ENCODE measurements at places on chromosomes 1 and 21.

GRCh38 chr21:37082375-37082774 is 9.3 kb downstream of the TTC3 start:
- DNase-seq = no peak

DNA sequence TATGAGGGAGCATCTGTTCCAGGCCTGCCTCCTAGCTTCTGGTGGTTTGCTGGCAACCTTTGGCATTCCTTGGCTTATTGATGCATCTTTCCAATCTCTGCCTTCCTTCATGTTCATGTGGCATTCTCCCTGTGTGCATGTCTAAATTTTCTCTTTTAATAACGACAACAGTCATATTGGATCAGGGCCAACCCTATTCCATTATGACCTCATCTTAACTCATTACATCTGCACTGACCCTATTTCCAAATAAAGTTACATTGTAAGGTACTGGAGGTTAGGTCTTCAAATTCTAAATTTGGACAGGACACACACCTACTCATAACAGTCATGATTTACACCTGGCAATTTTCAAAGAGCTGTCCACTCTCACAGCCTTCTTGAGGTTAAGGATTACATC is 117.2 kb upstream of the FGGY start:
- no peak for DNase-seq

DNA sequence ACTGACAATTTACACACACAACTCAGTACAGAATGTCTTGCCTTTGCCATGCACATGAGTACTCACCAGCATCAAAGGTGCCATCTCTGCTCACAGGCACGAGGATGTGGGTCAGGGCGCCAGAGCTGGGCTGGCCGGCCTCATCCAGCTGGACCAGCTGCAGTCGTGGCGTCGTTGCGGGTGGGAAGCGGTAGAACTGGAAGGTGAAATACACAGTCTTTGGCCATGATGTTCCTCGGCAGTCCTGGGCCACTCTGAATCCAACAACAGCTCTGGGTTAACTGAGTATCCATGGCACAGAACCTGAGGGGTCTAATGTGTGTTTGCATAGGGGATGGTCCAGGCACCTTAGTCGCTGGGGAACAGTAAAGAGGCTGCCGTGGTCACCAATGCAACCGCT is 87.7 kb downstream of the NPHP4 start:
- DNase-seq = no peak

DNA sequence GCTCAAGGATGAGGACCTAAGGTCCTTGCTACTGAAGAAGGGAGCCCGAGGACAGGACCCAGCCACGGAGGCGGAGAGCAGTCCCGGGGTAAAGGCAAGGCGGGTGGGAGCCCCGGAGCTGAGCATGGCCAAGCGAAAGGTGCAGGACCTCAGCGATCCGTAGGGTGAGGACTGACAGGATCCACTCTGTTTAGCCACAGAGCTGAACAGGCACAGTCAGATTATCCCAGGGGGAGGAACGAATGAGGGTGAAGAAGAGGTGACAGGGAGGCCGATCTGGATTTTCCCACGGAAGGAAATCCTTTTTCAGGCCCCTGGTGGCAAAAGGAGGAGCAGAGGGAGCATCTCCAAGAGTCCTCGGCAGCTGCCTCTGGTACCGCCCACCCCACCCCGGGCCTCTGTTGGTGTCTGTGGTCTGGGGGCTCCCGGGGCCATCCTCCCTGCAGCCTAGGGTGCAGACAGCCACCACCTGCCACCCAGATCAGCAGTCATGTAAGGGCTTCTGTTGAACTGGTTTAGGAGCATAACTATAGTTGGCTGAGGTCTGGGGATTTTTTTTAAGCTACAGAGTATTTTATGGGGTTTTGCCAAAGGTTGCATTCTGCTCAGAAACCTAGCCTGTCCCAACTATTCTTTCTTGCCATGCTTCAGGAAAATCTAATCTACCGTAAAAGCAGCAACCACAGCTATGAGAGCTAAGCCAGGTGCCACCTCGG is 32.3 kb upstream of the LBR start:
- no peak for DNase-seq

DNA sequence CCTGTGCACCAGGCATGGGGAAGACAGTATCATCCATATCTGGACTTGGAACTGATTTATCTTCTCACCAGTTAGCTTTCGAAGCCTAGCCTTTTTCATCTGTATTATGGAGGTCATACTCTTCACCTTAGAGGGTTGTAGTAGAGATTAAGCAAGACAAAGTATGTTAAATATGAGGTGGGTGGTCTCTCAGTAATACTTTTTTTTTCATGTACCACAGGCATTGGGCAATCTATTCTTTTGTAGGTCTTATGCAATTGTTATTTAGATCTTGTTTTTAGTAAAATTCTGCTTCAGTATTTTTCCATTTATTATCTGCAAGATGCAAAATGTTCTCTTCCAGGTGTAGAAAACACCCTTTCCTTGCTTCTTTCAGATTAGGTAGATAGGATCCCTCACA is 35.2 kb upstream of the OR2B11 start:
- no peak for DNase-seq

Data from OCI-LY7 (cell line).